Suppressor macrophage treated with lipopolysaccharide for 4 hours (primary cell): ENCODE measurements at places on chromosomes 3 and 15.

- DNase-seq = peak; percentile 52
These were observed 4.0 kb downstream of the GLYCTK start for GRCh38 chr3:52291508-52292181.

DNA sequence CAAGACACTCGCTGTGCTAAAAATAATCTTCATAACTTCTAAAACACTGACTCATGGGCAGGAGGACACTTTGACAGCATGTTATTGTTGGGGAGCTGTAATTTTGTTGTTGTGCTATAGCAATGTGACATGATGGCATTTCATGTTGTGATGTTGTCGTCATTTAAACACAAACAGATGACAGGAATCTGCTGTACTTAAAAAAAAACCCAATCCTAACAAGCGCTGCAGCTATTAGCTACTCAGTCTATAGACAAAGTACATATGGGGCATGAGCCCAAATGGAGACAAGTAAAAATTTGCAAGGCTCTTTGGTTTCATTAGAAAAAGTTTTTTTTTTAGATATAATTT, 828 bp upstream of the ATOSA start:
- no peak for DNase-seq

- DNase-seq = no peak
These were observed 17.6 kb downstream of the ASB14 start for GRCh38 chr3:57274845-57275244.

DNA sequence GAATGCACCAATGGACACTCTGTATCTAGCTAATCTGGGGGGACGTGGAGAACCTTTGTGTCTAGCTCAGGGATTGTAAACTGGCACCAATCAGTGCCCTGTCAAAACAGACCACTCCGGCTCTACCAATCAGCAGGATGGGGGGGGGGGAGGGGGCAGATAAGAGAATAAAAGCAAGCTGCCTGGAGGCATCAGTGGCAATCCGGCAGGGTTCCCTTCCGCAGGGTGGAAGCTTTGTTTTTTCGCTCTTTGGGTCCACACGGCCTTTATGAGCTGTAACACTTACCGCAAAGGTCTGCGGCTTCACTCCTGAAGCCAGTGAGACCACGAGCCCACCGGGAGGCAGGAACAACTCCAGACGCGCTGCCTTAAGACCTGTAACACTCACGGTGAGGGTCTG, 827.1 kb downstream of the PLOD2 start:
- no peak for DNase-seq

DNA sequence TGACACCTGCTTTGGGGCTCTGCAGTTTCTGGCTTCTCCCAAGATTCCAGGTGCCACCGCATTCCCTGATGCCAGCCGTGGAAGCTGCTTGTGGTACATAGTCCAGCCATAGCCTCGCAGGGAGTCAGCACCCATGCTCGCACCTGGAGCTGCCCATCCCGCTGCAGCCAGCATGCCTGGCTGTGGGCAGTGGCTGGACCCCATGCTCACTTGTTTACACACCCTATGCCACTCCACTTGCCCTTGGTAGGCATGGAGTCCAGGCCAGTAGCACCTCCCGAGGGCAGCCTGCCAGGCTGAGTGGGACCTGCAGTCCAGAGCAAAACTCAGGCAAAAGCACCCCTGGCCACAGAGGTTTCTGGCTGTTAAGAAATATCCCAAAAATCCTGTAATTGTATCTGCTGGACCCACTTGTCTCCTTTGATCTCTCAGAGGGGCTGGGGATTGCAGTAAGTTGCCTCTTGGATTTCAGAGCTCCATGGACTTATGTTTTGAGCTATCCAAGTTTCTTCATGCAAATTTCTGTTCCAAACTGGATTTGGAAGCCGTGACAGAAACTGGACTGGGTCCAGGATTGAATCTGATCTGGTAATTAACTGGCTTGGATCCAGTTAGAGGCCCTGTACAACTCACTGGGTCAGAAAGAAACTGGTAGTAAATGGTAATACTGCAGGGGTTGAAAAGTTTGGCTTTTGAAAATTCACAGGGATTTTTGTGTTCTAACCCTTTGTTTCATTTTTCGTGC, 149.3 kb downstream of the FMN1 start:
- no peak for DNase-seq

GRCh38 chr15:97748576-97748975, 211.9 kb upstream of the ARRDC4 start:
- DNase-seq = no peak
